Kidney tubule cell (primary cell): ENCODE measurements at places on chromosomes 4 and X.

- no peak for DNase-seq
These were observed 8.1 kb upstream of the HSD17B13 start for GRCh38 chr4:87330761-87331160.

- no peak for DNase-seq
These were observed 25.0 kb downstream of the NKX1-1 start for GRCh38 chr4:1381181-1381621.

- DNase-seq = no peak
These were observed 34.3 kb downstream of the TSPAN5 start for GRCh38 chr4:98624144-98624543.

DNA sequence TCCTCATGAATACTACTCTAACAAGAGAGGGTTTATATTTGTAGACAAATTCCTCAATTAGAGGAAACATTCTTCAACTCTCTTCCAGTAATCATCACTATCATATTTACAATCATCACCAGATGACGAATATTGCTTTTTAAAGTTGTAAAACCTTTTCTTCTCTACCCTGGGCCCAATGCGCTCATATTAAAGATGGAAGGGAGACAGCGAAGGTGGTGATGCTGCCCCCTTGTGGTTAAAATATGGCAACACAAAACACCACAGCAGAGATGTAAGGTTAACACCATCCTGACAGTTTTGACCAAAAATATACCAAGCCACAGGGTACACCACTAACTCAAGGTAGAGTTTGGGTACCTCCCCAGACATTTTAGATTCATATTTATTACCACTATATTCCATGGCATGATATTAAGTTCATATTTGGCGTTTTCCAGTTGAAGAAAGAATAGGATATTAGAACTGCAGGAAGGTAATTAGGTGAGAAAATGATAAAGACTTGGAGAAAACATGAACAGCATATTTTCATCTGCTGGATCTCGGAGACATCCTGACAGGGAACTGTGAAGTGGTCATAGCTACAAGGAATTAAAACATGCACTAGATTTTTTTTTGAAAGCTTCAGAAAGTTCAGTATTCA lies 72.8 kb downstream of the SLC9A7 start:
- peak; percentile 49 for DNase-seq

- DNase-seq = no peak
These were observed 873.8 kb downstream of the GLUD2 start for GRCh38 chrX:121921258-121921657.

GRCh38 chr4:152806501-152807125 lies 26.9 kb downstream of the ARFIP1 start:
- no peak for DNase-seq
